ENCODE measurements at places on chromosomes 12 and 14. TPM values are rescaled to one million over a fixed set of nuclear protein-coding genes. Genes with fewer than 3 reads are reported as not detected.

DNA sequence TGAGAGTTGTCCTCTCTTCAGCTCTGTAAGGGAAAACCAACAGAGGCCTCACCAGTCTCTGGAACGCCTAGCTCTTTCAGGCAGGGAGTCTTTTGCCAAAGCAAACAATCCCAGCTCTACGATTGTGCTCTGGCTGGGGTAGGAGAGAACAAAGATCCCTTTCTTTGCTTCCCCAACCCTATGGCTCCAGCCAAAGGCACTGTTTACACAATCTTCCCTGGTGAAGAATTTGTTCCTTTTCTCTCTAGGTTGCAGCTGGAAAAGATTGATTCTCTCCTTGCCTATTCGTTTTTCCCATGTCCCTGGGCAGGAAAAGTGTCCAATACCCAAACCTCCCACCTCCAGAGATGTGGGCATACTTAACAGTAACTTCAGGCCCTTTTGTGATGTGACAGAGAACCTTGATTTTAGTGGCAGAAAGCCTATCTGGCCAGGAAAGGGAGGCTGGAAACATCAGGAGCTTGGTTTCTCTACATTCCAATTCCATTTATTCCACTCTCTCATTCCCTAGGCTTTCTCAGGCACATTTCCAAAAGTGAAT, 16.8 kb downstream of the ATP5MC2 start:
- DNase-seq = peak; percentile 50

DNA sequence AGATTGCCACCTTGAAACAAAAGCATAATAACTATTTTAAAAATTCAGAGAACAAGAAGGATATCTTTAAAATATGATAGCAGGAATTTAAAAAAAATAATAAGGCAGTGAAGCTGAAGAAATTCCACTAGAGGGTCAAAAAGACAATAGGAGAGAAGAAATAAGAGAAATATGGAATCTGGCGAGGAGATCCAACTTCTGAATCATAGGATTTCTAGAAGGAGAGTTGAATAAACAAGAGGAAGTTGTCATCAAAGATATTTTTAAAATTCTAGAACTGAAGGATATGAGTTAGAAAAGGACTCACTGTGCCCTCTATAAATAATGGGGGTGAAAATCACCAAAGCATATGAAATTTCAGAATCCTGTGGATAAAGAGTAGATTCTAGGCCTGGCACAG, 26.8 kb upstream of the TOMM20L start:
- no peak for DNase-seq

DNA sequence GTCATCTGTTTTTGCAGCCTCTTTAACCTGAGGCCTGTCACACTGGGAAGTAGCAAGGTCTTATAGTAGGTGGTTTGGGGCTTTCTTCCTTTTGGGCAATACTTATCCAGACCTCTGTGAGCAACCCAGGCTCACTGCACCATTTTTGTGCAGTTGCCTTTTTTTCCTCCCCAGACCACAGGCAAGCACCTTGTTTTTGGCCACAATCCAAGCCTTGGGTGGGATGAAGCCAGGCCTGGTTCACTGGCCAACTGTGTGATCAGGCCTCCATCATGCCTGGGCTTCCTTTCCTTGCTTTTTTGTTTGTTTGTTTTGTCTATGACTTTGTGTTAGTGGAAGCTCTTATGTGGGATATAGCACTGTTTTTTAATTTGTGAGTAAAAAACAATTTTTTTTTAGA, 71.7 kb downstream of the DNAH10 start:
- DNase-seq = no peak

- DNase-seq = no peak
These were observed 23.3 kb downstream of the OR10G3 start for GRCh38 chr14:21556378-21557083.

- DNase-seq = no peak
These were observed 2.8 kb upstream of the MARK3 start for GRCh38 chr14:103382376-103382775.

DNA sequence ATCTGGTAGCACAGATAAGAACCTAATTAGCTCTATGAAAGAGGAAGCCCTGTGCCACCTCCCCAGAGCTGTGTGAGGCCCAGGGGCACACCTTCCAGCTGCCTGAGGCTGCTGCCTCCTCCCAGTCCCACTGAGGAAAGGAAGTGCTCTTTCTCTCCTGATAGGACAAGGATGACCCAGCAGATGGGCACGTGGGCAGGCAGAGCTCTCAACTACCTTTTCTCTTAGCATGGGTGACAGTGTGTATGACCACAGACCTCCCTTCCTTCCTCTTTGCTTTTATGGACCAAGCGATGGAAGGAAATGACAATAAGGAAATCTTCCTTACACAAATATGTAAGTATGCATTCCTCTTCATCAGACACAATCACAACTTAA, 127.6 kb upstream of the AMIGO2 start:
- no peak for DNase-seq

The ABCD2 gene
- 18.3 TPM for total RNA-seq

The JDP2 gene
- 5.3 TPM for total RNA-seq

The KCNC2 gene
- total RNA-seq = 22.4 TPM

The TEP1 gene
- total RNA-seq = 3.3 TPM

The RNASE2 gene
- total RNA-seq = not detected

Data from frontal cortex (tissue), 4 donors.